ENCODE measurements at places on chromosomes 7 and 10. TPM values are rescaled to one million over a fixed set of nuclear protein-coding genes. Genes with fewer than 3 reads are reported as not detected.

DNA sequence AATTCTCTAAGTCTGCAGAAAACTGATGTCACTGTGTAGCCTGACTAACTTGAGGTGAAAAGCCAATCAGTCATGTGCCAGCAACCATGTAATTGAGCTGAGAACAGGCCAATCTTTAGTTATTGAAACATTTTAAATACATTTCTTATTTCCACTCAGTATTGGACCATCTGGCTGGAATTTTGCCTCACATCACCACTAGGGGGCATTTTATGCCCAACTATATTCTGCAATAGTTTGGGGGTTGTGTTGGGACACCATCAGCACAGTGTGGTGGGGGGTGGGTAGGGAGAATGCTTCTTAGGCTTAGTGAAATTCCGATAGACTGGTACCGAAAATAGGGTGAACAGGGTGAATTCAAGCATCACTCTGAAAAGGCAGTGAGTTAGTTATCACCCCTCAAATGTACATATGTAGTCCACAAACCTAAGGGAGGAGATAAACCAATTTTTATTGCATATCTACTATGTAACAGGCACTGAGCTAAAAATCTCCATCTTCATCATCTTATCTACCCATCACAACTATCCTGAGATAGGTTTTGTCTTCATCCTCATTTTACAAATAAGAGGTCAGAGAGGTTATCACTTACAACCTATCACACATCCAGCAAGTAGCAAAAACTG is 17.8 kb downstream of the NPSR1 start:
- peak; percentile 55 for DNase-seq

JCAD gene
- not detected for total RNA-seq

ITPRID1 gene
- not detected for total RNA-seq

DNA sequence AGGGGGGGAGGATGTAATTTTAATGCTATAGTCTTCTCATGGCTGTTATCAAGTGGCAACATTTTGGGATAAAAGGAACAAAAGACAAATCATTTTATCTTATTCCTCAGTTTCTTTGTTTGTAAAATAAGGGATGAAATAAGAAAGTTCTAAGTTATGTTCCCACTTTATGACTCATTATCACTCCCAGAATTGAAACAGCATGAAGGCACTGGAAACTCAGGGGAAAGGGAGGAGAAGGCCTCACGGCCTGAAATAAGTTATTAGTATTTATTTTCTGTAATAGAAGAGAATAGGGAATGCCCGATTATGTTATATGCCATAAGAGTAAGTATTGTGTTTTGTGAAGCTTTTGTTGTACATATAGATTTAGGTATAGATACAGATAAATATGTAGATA is 85.0 kb upstream of the NAMPT start:
- no peak for DNase-seq

GRCh38 chr10:54441275-54441674 is 359.8 kb downstream of the PCDH15 start:
- DNase-seq, result no peak
